SK-N-DZ (cell line): ENCODE measurements at places on chromosomes 4 and X.

- DNase-seq = peak; percentile 48
These were observed 161.6 kb upstream of the PRDX4 start for GRCh38 chrX:23505531-23506303.

GRCh38 chr4:23978002-23978401 is 88.2 kb upstream of the PPARGC1A start:
- DNase-seq = no peak

- no peak for DNase-seq
These were observed 32.9 kb downstream of the LUZP4 start for GRCh38 chrX:115322375-115322774.

DNA sequence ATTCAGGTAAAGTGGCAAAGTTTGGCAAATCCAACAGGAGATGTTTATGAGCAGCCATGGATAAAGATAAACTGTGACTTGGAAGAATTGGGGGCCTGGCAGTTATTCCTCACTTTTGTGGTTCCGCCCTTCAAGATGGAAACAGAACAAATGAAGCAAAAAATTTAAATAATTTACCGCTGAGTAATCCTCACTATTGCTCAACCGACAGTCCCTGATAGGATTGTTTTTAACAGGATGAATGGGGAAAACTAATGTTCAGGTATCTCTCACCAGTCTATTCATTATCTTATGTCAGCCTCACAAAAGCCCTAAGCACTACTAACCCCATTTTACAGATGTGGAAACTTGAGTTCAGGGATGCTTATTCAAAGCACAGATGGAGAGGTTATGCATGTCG is 90.8 kb downstream of the FNIP2 start:
- no peak for DNase-seq

DNA sequence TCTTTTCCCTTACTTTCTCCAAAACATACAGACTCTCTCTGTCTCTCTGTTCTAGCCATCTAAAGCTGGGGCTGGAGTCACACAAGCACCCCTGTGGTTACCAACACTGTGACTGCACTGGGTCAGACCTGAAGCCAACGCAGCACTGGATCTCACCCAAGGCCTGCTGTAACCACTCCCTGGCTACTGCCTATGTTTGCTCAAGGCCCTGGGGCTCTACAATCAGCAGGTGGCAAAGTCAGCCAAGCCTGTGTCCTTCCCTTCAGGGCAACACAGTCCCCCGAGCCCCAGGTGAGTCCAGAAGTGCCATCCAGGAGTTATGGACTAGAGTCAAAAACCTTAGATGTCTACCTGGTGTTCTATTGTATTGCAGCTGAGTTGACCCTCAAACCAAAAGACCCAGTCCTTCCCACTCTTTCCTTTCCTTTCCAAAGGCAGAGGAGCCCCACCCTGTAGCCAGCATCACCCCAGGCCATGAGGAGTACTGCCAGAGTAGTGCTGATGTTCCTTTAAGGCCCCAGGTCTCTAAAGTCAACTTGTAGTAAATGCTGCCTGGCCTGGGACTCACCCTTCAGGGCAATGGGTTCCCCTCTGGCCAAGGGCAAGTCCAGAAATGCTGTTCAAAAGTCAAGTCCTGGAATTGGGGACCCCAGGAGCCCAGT is 58.8 kb upstream of the RAP2C start:
- DNase-seq = no peak

DNA sequence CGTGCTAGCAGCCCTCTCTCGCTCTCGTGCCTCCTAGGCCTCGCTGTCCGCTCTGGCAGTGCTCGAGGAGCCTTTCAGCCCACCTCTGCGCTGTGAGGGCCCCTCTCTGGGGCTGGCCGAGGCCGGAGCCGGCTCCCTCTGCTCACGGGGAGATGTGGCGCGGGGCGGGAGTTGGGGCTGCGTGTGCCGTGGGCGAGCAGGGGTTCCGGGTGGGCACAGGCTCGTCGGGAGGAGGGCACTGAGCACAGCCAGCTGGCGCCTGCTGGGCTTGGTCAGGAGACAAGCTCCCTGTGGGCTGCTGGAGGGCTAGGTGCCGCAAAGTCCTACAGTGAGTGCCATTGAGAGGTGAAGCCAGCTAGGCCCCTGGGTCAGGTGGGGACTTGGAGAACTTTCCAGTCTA is 994.5 kb downstream of the C4orf33 start:
- DNase-seq = no peak

DNA sequence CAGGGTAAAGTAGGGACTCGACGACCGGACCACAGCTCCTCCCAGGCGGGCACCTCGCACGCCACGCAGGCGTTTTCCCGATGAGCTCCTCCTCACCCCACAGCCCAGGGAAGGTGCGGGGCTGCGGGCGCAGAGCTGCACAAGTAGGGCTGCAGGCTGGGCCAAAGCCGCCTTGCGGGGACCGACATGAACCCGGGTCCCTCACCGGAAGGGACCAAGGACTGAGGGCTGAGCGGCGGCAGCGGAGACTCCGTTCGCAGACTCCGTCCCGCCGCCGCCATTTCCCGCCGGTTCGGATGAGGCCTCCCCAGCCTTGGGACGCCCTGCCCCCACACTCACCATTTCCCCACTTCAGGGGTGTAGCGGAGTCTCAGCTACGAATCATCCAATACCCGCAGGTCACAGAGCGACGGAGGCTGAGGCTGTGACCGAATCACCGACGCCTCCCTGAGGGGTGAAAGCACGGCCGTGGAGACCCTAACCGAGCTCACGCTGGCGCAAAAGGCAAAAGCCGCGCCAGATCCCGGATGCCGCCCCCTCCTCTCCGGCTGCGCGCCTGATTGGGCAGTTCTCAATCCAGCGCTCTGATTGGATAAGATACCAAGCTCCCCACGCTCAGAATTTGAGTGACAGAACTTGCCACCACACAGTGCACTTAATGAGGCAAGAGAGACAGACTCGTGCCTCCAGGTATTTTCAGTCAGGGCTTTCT is at the start of gene ZNF732:
Gene ZNF732 (minus strand): TSS at position 506 of the 712 bp plus-strand sequence. CDS start 164 bp downstream, at position 342.
- DNase-seq = peak; percentile 82

GRCh38 chr4:113645771-113646441 is 115.6 kb downstream of the CAMK2D start:
- no peak for DNase-seq

DNA sequence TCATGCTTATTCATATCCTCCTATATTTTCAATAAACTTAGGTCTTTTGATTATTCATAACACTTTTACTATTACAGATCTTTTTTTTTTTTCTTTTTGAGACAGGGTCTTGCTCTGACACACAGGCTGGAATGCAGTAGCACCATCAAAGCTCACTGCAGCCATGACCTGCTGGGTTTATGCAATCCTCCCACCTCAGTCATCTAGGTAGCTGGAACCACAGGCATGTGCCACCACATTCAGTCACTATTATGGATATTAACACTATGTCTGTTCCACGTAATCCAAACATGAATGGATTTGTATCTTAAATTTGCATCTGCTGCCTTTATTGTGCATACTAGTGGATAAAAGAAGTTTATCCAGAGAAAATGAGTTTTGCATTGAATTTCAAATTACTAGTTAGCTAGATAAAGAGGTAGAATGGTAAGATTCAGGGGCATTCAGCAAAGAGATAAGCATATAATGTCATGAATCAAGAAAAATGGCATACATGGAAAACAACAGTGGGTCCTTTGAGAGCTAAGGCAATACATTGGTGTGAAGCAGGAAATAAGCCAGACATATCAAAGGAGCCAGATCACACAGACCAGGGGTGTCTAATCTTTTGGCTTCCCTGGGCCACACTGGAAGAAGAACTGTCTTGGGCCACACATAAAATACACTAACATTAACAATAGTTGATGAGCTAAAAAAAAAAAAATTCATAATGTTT is 13.9 kb downstream of the ANAPC10 start:
- no peak for DNase-seq

GRCh38 chr4:149923736-149924135 is 108.1 kb upstream of the IQCM start:
- DNase-seq = no peak

DNA sequence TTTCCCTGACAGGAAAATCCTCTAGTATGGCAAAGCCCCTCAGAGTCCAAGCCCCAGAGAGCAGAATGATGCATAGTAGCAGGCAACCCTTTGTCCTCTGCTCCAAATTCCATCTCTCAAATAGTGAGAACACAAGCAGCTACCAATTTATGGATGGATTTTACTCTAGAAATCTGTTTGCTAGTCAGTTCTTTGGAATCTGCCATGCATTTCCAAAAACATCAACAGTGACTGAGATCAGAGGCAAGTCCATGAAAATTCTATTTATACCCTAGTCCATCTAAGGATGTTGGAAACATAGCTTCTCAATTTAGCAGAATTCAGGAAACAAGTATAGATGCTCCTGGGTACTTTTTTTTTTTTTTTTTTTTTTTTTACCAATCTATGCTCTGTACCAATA is 10.0 kb upstream of the CC2D2A start:
- no peak for DNase-seq

DNA sequence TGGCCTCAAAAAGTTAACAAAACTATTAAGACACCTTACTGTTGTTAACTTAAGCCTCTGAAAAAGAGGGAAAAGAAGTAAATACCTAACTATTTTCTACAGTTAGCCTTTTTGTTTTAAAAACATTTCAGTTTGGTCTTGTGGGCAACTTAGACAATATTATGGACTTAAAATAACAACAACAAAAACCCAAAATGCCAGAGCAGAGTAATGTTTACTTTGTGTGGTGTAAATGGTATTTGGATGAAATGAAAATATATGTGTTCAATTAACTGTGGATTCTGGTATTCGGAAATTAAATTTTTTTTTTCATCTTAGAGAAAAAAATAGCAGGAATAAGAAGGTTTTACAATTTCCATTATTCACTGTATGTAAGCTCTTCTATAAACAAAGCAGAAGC is 79.6 kb upstream of the NPNT start:
- DNase-seq = no peak

DNA sequence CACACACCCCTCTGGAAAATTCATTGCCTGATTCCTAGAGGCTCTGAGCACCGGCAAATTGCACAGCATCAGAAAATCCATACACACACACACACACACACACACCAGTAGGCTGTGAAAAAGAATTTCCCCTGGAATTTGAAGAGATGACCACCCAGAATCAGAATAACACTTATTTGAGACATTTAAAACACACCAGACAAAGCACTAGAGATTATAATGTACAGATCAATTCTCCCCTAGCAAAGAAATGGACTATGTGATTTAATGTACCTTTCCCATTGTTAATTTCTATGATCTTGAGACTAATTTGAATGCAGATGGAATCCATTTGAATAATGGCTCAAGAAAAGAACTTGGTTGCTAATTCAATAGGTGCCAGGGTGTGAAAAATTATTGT is 399.3 kb downstream of the HNRNPD start:
- no peak for DNase-seq

DNA sequence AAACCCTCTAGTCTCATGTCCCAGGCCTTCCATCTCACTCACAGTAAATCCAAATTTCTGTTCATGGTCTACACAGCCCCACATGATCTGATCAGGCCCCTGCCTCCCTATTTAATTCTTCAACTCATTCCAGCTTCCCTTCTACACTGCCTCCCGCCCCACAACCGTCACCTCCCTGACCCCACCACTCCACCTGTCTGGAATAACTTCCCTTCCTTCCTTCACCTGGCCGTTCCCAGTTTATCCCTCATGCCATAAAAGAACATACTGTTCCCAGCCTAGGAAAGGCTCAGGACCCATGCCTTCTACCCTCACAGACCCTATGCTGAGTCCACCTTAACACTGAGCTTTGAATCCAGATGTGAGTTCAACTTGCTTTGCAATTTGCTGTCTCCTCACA is 6.8 kb upstream of the CD99L2 start:
- no peak for DNase-seq

DNA sequence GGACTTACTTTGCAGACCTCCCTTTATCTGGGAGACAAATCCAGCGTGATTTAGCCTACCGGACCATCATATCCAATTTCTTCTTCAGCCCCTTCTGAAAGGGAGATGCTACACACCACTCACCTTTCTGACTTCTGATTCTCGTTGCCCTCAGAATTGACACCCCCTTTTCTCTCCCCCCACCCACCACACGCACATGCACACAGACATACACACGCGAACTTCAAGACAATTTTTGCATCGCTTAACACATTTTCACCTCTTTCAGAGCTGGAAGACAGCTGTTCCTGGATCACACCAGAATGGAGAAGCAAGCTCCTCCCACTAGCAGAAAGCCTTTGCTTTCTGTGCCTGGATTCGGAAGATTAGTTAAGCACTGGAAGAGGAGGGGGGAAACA is 1.0 kb upstream of the SNCA start:
- DNase-seq = peak; percentile 57

DNA sequence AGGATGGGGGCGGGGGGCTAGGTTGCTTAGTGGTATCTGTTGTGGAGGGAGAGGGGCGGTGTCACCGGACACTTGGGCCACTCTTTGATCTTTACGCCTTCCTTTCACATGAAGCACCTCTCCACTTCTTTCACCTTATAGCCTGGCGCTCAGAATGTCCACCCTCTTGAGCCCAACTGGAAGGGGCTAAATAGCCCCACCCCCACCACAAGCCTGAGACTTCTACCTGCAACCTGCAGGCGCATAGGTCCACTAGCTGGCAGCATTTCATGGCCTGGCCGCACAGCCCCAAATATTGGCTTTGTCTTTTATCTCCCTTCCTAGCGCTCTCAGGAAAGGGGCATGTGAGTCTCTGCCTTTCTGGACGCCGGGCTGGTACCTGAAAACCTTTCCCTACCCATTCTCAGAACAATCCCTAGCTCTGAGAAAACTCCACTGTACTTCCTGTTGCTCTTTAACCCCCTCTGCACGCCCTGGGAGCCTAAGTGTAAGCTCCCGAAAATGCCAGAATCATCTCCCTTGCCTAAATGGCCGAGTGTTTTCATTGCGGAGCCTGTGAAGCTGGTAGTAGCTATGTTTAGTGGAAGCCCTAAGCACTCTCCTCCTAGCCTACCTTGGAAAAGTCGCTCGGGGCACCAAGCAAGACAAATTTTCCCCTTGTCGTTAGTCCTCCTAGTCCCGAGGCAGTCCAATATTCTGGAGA is 1.2 kb upstream of the TRPC5 start:
- DNase-seq = no peak
